ENCODE measurements at places on chromosomes 5 and 9.

GRCh38 chr5:133902511-133903118 lies 65.8 kb downstream of the C5orf15 start:
- DNase-seq: no peak

DNA sequence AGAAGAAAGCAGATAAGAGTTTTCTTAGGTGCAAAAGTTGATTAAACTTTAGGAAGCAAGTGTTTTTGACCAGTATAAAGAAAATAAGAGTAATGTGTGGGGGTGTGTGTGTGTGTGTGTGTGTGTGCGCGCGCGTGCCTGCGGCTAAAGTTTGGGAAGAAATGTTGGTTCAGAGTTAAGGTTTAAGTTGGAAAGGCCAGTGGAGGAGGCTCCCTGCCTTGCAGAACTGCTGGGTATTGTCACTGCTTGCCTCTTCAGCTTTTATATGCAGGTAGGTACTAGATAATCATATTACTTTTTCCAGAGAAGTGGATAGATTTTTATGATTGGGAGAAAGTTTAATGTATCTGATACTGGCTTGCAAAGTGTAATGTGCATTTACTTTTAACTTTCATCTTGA lies 2.0 kb downstream of the PIK3R1 start:
- DNase-seq: no peak

DNA sequence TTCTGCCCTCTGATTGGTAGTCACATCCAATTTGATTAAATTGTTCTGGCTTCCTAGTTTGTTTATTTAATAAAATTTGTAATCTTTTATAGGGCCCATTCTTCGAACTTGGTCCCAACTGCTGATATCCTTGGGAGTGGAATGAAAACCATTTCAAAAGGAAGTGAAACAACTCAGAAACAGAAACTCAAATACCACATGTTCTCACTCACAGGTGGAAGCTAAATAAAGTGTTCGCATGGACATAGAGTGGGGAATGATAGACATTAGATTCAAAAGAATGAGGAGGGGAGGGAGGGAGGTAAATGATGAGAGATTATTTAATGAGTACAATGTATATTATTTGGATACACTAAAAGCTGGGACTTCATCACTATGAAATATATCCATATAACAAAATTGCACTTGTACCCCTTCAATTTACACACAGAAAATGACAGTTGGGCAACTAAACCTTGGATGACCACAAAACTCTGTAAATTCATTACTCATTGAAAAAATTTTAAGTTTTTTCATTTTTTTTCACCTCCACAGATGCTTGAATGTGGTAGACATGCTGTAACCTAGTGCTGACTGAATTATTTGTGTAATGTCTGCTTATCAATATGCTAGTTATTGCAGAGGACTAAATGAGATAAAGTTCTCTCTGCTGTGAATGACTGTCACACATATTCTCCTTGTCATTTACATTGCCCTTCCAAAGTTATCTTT lies 16.0 kb downstream of the ATP10B start:
- no peak for DNase-seq

DNA sequence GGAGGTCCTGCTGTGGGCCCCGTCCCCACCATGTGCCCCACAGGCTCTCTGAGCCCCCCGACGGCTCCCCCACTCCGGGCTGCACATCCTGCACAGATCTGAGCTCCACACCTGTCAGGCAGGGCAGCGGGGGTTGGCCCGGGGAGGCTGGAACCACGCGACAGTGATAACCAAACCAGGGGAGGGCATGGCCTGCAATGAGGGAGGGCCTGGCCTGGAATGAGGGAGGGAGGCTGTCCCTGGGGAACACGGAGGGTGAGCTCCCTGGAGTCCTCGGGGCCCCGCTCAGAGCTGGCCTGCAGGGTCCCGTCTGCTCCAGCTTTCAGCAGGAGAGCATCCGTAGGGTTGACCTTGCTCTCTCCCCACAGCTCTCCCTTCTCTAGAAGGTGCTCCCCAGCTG lies 30.5 kb downstream of the SLC9A3 start:
- no peak for DNase-seq

DNA sequence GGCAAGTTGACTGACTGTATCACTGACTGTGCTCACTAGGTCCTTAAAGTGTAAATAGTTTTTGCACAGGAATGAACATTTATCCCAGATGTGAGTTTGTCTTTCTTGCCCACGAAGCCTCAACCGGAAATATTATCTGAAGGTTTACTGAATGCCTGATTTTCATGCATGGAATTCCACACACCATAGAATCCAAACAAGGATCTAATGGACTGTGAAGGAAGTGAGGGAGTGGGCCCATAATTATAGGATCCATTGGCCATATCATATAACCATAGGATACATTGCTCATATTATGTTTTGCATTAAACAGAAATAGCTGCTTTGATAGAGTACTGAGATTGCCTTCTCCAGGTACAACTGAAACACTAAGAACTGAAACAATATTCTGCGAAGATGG lies 1057.2 kb upstream of the EDIL3 start:
- DNase-seq: no peak

- DNase-seq: no peak
Observed at GRCh38 chr9:36728651-36729520, 156.2 kb downstream of the MELK start.

- DNase-seq: no peak
Observed at GRCh38 chr5:43514471-43514815, 505 bp downstream of the C5orf34 start.

DNA sequence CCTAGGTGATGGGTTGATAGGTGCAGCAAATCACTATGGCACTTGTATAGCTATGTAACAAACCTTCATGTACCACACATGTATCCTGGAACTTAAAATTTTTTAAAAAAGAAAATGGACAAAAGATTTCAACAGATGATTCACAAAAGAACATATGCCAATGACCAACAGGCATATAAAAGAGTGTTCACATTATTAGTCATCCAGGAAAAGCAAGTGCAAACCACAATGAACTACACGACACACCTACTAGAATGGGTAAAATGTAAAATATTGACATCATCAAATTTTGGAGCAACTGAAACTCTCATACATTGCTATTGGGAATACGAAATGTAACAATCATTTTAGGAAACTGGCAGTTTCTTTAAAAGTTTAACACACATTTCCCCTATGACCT lies 109.9 kb downstream of the YIPF5 start:
- DNase-seq: no peak

- DNase-seq: no peak
Observed at GRCh38 chr9:68541568-68541967, 885 bp upstream of the TMEM252 start.

- no peak for DNase-seq
Observed at GRCh38 chr5:71949772-71950171, 157.5 kb upstream of the MAP1B start.

DNA sequence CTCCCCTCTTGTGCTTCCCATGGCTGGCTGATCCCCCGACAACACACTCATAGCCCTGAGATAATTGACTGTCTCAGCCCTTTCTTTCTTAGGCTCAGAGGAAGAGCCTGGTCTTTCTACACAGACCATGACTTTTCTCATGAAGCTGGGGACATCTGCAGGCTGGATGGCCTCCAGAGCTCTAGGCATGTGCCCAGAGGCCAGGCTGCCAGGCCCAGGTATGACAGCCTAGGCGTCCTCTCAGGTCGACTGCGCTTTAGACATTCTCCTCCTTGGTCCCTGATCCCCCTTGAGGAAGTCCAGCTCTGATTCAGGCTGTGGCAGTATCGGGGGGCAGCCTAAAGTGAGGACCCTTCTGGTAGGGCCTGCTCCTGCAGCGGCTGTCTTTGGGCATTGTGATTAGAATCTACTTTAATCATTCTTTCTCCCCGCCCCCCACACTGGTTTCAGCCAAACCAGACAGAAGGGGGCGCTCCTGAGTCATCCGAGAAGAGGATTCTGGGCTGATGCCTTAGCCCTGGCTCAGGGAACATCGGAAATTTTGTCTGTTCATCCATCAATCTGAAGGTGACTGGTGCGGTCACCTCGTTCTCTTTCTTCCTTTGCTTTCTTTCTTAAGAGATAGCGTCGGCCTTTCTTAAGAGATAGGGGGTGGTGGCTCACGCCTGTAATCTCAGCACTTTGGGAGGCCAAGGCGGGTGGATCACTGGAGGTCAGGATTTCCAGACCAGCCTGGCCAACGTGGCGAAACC lies 66.5 kb upstream of the HSPA9 start:
- DNase-seq: no peak

GRCh38 chr9:14806941-14807520 lies 84.5 kb upstream of the CER1 start:
- no peak for DNase-seq

GRCh38 chr9:124602204-124602603 lies 95.0 kb upstream of the NR5A1 start:
- DNase-seq: no peak

DNA sequence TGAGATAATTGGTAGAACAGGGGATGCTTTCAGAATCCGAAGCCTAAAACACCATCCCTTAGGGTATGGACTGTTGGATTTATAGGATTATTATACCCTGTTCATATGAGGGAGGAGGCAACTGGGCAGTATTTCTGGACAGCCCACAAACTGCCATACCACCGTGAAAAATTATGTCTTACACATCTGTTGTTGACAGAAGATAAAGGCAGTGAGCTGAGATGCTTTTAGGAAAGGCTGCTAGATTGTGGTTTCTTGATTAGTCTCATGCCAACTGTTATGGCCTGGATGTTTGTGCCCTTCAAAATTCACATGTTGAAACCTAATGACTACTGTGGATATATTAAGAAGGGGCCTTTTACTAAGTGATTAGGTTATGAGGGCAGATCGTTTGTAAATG lies 83.7 kb upstream of the DHFR start:
- DNase-seq: no peak

DNA sequence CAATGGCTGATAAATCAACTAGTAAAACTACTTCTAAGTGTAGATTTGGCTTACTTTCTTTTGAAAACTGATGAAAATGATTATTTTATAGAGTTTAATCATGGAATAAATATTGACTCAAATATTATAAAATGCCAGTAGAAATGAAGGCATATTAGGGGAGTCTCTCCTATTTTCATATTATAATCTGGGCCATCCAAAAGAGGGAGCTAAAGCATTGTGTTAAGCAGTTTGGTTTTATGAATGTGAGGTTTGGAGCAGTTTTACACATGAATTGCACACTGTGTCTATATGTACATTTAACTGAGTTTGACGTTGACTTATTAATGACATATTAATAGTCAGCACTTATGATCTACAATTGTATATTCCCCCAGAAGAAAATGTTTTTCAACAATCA lies 17.4 kb downstream of the CDH9 start:
- DNase-seq: no peak

DNA sequence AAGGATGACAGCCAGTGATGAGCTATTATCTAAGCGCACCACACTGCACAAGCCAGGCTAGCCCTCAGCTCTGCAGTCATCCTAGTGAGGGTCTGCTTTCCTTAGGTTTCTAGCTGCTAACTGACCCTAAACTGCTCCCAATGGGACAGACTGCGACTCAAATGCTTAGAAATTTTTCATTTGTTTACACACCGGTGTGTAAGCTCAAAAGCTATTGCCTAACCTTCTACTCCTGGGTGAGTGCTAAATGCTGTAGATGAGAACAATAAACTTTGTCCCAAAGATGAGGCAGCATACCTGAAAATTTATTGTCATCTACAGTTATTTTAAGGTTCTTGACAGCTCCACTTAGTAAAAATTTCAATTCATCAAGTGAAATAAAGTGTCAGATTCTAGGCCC lies 311.4 kb downstream of the TMEM167A start:
- no peak for DNase-seq

DNA sequence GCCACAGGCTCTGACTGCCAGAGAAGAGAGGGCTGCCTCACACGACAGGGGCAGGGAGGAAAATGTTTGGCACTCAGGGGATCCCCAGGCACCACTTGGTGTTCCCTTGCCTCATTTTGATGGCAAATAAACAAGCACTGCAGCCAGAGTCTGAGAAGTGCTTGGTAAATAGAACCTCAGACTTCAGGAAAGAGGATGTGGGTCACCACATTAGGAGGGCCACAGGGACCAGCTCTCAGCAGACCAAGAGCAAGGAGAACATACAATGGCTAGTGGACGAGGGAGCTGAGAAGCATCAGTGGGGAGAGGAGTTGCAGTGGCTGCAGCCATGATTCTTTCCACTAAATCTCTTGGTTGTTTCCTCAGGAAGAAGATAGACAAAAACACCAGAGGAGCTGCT lies 413.9 kb downstream of the GADD45G start:
- DNase-seq: no peak

DNA sequence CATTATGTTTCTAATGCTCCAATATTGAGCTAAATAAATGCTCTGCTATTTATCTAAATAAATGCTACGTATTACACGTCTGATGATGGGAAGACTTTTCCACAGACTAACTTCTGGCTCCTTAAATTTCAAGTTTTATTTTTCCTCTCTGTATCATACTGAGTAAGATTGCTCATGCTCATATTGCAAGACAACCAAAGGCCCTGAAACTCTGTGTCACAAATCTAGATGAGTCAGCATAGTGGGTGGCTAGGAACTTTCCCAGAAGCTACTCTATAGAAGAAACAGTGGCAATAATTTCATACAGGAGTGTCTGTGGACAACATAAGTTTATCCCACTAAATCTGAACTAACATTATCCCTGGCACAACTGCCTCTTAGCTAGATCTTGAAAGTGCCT lies 53.0 kb upstream of the RFX3 start:
- DNase-seq: no peak

GRCh38 chr9:129363216-129363873 lies 185.3 kb upstream of the IER5L start:
- DNase-seq: no peak

GRCh38 chr5:137172258-137172657 lies 326.9 kb downstream of the SPOCK1 start:
- no peak for DNase-seq

GRCh38 chr5:133271606-133272005 lies 219.8 kb downstream of the HSPA4 start:
- no peak for DNase-seq

DNA sequence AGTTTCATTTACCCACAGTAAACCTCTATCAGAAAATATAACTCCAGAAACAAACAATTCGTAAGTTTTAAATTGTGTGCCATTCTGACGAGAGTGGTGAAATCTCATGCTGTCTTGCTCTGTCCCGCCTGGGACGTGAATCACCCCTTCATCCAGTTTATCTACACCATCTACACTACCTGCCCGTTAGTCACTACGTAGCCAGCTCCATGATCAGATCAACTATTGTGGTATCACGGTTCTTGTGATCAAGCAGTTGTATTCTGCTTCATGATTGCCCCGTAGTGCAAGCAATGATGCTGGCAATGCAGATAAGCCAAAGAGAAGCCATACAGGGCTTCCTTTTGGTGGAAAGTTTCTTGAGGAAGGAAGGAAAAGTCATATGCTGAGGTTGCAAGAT lies 150.3 kb downstream of the GOLPH3 start:
- DNase-seq: no peak

- no peak for DNase-seq
Observed at GRCh38 chr5:119377066-119377465, 21.2 kb downstream of the TNFAIP8 start.

DNA sequence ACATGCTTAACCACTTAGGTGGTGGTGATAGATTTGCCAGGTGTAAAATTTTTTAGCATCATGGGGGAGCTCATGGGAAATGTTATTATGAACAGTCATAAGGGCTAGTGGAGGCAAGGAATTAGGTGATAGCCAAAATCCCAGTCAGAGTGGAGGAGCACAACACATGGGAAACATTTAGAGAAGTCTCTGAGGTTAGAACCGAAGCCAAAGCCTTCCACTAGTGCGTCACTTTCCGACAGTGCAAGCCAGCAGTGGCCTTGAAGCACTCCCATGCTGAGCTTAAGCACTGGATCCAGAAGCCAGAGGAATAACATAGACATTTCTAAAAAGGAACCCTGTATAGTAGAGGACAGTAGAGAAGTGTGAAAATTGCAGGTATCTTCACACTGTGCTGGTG lies 101.5 kb upstream of the SNX2 start:
- no peak for DNase-seq

Data from esophagus squamous epithelium (tissue), 5 donors.